ENCODE measurements at places on chromosomes 6 and 20.
A peak's percentile ranks its signal among the peaks of the same experiment; 100 is the strongest.

GRCh38 chr6:89703292-89703691 lies 64.7 kb upstream of the LYRM2 start:
- no peak for DNase-seq

- DNase-seq = no peak
These were observed 12.4 kb downstream of the DAAM2 start for GRCh38 chr6:39804466-39805065.

- DNase-seq = no peak
These were observed 177.0 kb upstream of the MMS22L start for GRCh38 chr6:97459986-97460385.

DNA sequence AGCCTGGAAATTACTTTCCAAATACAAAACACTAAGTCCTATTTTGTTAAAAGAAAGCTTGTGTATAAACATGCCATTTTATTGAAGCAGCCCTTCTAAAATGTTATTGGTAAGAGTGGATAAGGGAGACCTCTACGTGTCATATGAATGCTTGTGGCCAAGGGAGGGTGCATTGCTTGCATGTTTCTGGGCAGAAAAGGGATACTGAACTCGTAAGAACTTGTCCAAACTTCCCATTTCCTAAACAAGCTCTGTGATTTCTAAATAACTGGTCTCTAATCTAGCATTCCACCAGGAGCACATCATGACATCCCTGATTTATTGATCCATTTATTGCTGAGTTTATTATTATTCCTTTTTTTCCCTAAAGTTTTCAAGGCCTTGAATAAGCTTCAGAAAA lies 474.1 kb downstream of the CD109 start:
- no peak for DNase-seq

DNA sequence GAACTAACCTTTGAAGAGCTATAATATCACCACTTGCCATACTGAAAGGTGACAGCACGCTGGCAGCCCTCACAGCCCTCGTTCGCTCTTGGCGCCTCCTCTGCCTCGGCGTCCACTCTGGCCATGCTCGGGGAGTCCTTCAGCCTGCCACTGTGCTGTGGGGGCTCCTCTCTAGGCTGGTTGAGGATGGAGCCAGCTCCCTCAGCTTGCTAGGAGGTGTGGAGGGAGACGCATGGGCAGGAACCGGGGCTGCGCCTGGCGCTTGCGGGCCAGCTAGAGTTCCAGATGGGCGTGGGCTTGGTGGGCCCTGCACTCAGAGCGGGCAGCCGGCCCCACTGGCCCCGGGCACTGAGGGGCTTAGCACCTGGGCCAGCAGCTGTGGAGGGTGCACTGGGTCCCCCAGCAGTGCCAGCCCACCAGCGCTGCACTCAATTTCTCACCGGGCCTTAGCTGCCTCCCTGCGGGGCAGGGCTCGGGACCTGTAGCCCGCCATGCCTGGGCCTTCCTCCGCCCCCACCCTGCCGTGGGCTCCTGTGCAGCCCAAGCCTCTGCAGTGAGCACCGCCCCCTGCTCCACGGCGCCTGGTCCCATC lies 329.7 kb downstream of the LMBRD1 start:
- no peak for DNase-seq

- no peak for DNase-seq
These were observed at the start of gene SUMO4 for GRCh38 chr6:149400050-149400449. Gene SUMO4 (plus strand): TSS chr6:149400262. CDS start chr6:149400392, 130 bp downstream.

- peak; percentile 33 for DNase-seq
These were observed 416 bp downstream of the RSPH4A start for GRCh38 chr6:116616737-116617053.

GRCh38 chr6:133358574-133359150 lies 117.5 kb downstream of the EYA4 start:
- DNase-seq = no peak

- DNase-seq = peak; percentile 57
These were observed 876 bp upstream of the TBPL1 start for GRCh38 chr6:133951881-133952814.

DNA sequence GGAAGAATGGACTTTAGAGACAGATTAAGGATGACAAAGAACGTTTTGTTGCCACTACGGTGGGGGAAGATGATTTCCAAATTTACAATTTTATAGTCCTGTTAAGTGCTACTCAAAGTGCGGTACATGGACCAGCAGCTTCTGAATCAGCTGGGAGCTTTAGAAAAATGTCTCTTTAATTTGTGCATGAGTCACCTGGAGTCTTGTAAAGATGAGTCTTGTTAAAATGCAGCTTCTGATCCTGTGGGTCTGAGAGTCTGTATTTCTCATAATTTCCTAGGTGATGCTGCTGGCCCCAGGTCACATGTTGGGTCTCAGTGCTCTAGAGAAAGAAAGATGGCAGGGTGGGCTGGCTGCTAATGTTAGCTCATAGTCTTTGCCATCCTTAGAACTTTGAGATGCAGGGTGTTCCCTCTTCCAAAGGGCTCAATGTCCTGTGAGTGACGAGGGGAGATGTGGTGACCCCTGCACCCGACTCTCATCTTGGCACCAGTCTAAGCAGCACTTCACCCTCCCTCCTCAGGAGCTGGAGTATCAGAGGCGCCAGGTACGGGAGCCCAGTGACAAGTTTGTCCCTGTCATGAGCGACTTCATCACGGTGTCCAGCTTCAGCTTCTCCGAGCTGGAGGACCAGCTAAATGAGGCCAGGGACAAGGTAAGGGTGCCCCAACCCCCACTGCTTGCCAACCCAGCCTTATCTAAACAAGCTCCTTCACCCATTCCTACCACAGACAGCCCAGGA lies 34.5 kb downstream of the MOCS1 start:
- DNase-seq = no peak

Measured in activated naive CD8-positive, alpha-beta T cell treated with anti-CD3 and anti-CD28 coated beads, Interleukin-2, amount 10 ng/mL, durations not matched to agents 7 days and 5 days (primary cell).